Activated CD4-positive, alpha-beta memory T cell treated with anti-CD3 and anti-CD28 coated beads, Interleukin-2, amount 10 ng/mL, durations not matched to agents 7 days and 5 days (primary cell): ENCODE measurements at places on chromosomes 6 and 20. TPM values are rescaled to one million over a fixed set of nuclear protein-coding genes. Genes with fewer than 3 reads are reported as not detected.

- no peak overlapping the region for H3K4me3 ChIP-seq
- H3K4me1 ChIP-seq, result peaks cover 36% of the 10 kb centered on the region
- peaks cover 26% of the 10 kb centered on the region for H3K36me3 ChIP-seq
- DNase-seq, result no peak
- H3K27me3 ChIP-seq, result peaks cover 37% of the 10 kb centered on the region
Measured at GRCh38 chr6:2942914-2943563, 28.3 kb downstream of the SERPINB6 start.

DNA sequence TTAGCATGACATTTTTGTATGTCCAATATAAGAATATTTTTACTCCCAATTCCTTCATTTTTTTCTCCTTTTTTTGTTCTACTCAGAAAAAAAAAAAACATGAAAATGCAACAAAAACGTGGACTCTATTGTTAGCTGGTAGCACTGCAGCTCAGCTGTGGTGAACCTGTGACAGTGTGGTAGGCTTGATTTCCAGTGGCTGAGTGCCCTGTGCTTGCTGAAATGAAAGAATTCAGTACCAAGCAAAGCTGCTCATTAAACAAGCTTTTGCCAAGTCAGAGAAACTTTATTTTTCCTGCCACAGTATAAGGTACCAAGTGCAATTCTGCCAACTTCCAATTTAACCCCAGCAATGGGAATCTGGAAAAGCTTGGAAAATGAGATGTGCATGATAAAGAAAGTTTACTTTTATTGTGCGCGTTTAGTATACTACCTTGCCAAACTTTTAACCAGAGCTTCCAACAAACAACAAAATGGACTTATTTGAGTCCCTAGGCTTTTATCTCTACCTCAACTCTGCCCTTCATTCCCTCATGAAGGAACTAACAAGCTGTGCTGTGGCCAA is 215.2 kb downstream of the SLC35F1 start:
- no peak overlapping the region for H3K27ac ChIP-seq
- DNase-seq, result no peak
- no peak overlapping the region for H3K4me3 ChIP-seq

GRCh38 chr6:16320533-16321340 is 82.3 kb downstream of the GMPR start:
- H3K27ac ChIP-seq, result peak overlapping the region; percentile 98
- DNase-seq, result peak; percentile 31
- H3K4me3 ChIP-seq, result peak overlapping the region; percentile 71
- peaks cover 24% of the 10 kb centered on the region for H3K36me3 ChIP-seq
- no peaks in the 10 kb centered on the region for H3K27me3 ChIP-seq
- peaks cover 85% of the 10 kb centered on the region for H3K4me1 ChIP-seq

GRCh38 chr6:149317644-149318571 is at the start of gene TAB2:
TSS of gene TAB2 (plus strand) at chr6:149317712. CDS start at chr6:149369998, 52,286 bp downstream.
- no peaks in the 10 kb centered on the region for H3K27me3 ChIP-seq
- peaks cover 50% of the 10 kb centered on the region for H3K36me3 ChIP-seq
- peak; percentile 79 for DNase-seq
- H3K27ac ChIP-seq, result peak within 1 kb of the TSS; percentile 90
- H3K4me3 ChIP-seq, result peak within 1 kb of the TSS; percentile 84

The C2 gene
- total RNA-seq, result 1.0 TPM

The RSPH9 gene
- not detected for total RNA-seq
